GM04504 (cell line): ENCODE measurements at places on chromosomes 7 and 10.

DNA sequence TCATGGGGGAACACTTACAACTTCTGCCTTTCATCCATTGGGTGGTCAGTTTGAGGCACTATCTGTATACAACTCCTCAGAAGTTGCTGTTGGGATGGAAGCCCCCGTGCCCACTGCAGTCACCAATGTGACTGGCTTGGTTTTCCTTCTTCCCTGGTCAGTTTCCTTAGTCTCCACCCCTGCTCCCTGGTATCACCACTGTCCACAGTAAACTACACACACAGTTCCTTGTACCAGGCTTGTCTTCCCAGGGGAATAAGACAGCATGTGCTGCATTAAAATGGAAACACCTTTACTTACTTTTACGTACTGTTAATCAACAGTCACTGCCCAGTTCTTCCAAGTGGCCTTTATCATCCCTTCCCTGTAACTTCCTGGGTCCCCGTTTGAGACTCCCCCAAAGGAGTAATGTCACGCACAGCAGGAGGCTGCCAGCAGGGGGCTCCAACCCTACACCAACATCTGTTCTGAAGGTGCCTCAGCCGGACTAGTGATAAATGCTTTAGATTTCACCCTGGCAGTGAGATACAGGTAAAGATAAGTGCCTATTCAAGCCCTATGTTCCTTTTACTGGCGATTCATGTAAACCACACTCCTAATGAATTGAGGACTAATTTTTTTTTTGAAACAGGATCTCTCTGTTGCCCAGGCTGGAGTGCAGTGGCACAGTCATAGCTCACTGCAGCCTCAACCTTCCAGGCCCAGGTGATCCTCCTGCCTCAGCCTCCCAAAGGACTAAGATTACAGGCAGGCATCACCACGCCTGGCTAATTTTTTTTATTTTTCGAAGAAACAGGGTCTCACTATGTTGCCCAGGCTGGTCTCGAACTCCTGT, 45.3 kb upstream of the PIK3AP1 start:
- peak; percentile 29 for DNase-seq

GRCh38 chr7:15682111-15682510, 4.4 kb downstream of the MEOX2 start:
- DNase-seq: no peak

GRCh38 chr10:120431251-120431651, 25.8 kb upstream of the PLPP4 start:
- DNase-seq: no peak

- no peak for DNase-seq
Observed at GRCh38 chr7:51636503-51636902, 319.9 kb upstream of the COBL start.

- no peak for DNase-seq
Observed at GRCh38 chr10:92451431-92451830, 122.5 kb downstream of the IDE start.

DNA sequence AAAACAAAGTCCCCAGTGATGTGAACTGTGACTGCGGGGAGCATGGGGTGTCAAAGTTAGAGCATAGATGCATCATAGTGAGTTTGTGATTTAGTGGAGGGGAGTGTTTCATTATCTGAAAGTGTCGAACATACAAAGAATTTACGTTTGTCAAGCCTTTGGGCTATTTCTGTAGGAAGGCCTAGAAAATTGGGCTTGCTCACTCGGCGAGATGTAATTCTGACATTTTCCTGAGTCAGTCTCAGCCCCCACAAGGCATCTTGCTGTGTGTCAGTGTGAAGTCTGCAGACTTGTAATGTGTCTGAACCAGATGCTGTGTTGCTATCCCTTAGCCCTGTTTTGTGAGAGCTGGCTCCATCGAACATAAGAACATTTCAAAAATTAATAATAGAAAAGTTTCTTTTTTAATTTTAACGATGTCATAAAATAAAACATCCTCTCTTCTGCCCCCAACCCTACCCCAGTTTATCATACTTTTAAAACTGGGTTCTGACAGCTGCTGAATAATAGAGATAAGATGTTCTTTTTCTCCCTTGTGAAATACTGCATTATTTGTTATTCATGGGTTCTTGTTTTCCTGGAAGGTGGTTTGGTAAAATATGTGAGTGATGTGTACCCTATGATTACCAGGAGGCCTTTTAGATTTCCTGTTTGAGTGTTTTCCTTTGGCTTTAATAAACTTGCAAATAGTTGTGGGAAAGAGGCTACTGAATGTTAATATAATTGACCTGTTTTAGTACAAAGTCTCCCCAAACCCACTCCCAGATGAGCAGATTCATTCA, 207.4 kb downstream of the GPR158 start:
- no peak for DNase-seq

DNA sequence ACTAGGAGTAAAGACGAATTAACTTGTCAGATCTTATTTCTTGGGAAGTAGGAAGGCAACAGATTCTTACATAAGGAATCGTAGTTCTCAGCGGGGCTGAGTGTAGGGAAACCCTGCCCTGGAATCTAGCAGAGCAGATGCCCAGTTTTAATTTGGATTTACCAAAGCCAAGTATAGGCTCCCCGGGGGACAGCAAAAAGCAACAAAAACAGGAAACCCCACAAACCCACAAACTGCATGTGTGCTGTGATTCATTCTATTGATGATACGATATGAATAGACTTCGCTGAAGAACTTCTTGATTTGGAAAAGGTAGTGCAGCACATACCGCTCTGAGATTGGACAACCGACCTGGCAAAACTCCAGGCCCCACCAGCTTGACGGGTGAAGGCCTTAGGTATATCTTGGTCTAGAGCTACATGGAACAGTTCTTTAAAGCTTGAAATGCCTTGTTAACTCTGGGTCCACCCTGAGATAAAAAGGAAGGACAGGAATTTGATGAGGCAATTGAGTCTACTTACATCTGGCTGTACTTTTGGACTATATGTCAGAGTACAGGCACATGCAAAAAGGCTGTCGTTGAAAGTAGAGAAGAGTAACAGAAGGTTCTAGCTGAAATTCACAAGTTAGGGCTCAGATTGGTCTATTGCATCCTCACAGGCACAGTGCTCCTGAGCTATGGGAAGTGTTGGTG, 49.1 kb downstream of the STRA8 start:
- DNase-seq: no peak

DNA sequence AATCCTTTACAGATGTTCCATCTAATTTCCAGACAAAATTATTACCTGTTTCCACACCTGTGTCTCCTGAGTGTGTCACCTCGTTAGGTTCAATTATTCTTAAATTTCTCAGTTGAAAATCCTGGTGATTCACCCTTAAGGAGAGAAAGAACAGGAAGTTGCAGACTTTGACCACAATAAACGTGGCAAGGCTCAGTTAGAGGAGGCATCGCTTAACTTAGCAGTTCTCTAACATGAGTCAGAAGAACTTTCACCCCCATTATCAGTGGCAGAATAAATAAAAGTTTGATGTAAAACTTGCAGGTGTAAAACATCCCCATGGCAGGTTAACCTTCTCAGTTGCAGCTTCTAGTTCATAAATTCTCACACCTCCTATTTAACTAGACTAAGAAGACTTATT, 8.3 kb downstream of the XPNPEP1 start:
- DNase-seq: no peak

DNA sequence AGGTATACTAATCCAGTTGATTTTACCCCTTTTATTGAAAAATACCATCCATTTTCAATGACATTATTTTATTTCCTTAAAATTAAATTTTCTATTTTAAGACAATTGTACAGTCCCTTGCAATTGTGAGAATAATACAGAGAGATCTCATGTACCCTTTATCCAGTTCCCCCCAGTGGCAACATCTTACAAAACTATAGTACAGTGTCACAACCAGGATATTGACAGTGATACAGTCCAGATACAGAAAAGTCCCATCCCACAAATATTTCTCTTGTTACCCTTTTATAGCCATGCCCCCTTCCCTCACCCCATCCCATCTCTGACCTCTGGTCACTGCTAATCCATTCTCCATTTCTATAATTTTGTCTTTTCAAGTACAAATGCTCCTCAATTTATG, 18.5 kb downstream of the ELFN1 start:
- no peak for DNase-seq

DNA sequence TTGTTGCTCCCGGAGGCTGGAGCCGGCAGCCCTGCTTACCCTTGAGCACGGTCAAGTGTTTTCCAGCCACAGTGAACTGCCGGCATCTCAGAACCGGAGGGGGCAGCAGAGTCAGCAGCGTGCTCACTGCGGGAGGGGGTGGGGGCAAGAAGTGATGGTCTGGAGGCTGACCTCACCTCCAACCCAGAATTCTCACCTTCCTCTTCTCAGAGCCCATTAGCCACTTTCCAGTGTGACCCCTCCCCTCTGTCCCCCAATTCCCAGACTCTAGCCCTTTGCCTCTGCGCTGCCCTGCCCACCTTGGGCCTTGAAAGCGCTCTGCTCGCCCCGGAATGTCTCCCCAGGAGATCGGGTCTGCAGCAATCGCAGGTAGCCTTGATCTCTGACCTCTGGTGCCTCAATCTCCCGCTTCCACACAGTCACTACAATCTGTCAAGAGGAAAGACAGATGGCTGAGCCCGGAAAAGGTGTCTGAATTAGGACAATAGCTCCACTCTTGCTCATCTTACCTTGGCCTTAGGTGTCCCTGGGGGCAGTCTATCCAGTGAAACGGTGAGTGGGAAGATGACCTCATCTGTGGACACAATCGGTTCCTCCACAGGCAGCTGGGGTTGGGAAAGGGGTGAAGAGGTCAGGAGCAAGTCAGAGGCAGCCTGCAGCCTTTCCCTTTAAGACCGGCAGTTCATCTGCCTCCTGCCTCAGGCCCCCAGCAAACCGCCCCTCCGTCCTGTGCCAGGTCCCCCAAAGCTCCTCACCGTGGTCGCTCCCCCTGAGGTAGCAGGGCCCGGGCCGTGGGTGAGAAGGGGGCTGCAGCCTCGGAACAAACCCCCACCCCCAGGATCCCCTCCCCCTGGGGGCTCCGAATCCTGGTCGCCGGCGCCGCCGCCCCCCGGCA, 942 bp downstream of the TRAPPC14 start:
- DNase-seq: no peak

- no peak for DNase-seq
Observed at GRCh38 chr10:43012578-43012977, 64.3 kb upstream of the RET start.

DNA sequence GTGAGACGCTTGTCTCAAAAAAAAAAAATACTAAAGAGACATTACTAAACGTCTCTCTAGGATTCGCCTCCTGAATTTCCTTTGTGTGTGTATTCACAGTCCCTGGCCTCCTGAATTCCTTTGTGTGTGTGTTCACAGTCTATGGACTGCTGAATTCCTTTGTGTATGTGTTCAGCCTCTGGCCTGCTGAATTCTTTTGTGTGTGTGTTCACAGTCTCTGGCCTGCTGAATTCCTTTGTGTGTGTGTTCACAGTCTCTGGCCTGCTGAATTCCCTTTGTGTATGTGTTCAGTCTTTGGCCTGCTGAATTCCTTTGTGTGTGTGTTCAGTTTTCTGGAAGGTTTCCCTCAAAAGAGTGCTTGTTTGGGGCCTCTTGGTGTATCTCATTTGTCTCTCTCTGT, 8.2 kb downstream of the BMS1 start:
- DNase-seq: no peak

GRCh38 chr7:84677117-84677732, 482.6 kb upstream of the SEMA3A start:
- DNase-seq: peak; percentile 41

- DNase-seq: no peak
Observed at GRCh38 chr7:149864751-149865150, 9.0 kb upstream of the ATP6V0E2 start.

GRCh38 chr10:95559471-95559870, 1.7 kb downstream of the SORBS1 start:
- no peak for DNase-seq

DNA sequence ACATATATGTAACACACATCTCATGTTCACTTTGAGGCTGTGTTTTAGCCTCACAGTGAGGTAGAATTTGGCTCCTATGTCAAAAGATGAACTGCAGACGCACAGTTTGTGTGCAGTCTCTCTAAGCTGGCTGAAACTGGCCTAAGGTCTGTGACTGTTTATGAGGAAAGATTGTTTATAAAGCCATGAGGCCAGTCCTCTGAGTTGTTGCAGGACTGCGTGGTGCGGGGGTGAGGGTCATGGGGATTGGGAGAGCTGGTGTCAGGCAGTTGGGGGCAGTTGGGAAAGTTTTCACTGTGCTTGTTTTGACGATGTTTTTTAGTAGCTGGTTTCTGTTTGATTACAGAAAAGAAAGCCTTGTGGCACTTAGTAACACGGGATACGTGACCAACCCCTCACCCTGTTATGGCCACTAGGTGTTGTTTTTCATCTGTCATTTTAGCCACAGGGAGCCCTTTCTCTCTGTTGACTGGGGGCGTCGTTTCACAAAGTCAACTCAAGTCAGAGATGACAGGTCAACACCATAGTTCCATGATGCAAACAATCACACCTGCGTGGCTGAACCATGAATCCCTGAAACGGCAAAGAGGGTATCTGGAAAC, 310.9 kb downstream of the CCDC3 start:
- no peak for DNase-seq

DNA sequence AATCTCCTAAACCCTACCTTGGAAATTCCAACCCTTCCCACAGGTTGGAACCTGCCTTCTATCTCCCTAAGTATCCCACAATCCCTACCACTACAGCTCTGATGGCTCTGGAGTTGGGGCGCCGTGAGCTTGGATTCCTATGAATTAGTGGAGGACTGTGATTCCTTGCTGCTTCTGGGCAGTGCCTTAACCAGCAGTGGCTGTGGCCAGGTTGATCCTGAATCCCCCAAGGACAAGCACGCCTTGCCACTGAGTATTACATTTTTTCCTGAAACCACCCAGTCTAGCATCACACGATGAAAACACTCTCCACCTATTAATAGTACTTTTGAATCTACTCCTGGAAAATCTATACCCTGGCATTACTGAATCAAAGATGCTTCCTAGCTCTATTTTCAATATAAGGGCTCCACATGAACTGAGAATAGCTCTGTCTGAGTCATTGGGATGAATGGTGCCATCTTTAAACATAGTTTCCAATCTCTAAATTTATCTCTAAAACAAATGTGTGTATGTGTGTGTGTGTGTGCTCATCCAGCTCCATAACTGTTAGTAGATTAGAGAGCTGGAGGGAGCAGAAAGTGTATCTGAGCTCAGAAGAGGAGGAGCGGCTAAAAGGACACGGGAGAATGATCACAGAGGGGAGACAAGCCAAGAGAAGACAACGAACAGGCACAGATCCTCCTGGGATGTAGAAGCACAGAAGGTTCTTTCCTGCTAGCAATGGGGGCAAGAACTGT, 11.9 kb upstream of the INPP5F start:
- DNase-seq: no peak

- no peak for DNase-seq
Observed at GRCh38 chr7:21044913-21045568, 258.4 kb upstream of the SP8 start.

- peak; percentile 32 for DNase-seq
Observed at GRCh38 chr7:19442016-19442785, 266.6 kb downstream of the POLR1F start.

DNA sequence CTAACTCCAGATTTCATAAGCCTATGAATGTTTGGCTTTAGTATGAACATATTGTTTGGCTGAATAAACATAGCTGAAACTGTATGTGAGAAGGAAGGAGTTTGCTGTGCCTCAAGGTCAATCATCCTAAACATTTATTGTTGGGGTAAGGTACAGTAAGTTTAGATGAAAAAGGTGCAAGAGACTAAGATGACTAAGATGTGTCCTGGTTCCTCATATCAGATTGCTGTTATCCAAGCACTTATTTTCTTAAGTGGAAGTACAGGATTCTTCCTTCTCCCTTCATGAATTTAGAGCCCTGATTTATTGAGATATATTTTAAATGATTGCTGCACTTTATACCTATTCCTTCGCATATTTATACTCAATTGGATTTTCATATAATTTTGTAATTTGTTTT, 12.2 kb downstream of the MDFIC start:
- DNase-seq: no peak

GRCh38 chr7:115910541-115911164, 119.9 kb downstream of the TFEC start:
- peak; percentile 3 for DNase-seq
